Esophagus squamous epithelium (tissue), 5 donors: ENCODE measurements at places on chromosomes 2 and 18.

DNA sequence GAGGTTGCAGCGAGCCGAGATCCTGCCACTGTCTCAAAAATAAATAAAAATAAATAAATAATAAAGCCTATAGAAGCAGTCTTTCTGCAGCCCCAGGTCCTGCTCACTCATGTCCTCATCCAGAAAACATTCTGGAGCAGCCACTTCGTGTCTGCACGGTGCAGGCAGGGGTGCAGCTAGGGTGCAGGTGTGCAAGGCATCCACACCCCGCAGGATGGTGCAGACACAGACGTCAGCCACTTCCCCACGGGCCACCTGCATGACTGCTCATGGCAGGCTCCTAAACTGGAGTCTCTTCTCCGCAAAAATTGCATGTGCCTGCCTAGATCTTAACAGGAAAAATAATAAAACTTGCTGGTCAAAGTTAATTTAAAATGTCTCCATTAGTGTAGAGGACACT is 80.2 kb upstream of the SNTG2 start:
- DNase-seq, result no peak

DNA sequence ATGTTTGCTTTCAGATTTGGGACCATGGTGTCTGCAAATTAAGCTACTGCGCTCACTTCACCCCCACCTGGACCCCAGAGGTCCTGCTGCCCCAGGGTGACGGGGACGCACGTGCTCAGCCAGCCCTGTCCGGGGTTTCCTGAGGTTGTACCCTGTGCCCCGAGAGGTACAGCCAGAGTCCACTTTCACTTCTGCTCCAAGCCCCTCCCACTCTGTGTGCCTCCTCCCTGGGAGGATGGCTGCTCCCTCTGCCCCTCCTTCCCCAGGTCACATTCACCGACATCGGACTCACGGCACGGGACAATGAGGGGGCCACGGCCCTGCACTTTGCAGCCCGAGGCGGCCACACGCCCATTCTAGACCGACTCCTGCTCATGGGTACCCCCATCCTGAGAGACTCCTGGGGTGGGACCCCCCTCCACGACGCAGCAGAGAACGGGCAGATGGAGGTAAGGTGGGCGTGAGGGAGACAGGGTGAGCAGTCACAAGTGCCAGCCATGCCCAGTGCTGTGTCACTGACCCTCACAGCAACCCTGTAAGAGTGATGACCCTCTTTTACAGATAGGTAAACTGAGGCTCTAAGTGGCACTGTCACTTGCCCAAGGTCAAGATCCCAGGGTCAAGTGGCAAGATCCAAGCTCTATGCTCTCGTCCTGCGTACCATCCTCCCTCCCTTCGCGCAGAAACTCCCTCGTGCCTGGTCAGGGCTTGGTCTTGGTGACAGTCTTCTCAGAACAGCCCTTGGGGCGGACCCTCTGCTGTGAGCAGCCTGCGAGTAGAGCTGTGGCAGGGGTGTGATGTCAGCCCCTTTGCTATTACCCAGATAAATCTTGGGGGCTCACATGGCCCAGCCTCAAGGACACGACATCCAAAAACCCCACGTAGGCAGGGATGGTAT is 7.6 kb downstream of the ESPNL start:
- DNase-seq, result no peak

GRCh38 chr2:191512216-191512835 is 165.6 kb upstream of the NABP1 start:
- no peak for DNase-seq

- no peak for DNase-seq
Observed at GRCh38 chr2:172339371-172340010, 87.9 kb upstream of the ITGA6 start.

GRCh38 chr18:69898241-69898861 is 49.3 kb downstream of the CD226 start:
- no peak for DNase-seq

- no peak for DNase-seq
Observed at GRCh38 chr2:128520791-128521190, 202.1 kb upstream of the HS6ST1 start.

DNA sequence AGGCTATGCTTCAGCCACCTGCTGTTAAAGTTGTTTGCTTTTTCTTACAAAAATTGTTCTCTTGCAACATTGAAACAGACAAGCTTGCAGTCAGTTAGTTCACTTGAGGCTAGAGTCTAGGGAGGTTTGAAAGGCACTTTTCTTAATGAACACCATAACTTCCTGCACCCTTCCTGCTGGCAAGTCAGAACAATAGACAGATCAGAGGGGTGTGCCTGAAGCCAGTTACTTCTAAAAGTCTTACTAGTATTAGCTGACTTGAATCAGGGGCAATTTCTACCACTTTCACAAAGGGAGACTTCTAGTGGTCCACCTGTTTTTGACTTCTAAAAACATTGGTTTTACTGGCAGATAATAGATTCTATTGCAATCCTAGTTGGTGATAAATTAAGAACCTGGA is 367.4 kb upstream of the CDH20 start:
- DNase-seq, result no peak

GRCh38 chr2:30897539-30897938 is 90.3 kb upstream of the CAPN13 start:
- DNase-seq, result no peak

GRCh38 chr2:72936660-72937355 is 19.5 kb downstream of the EMX1 start:
- DNase-seq, result no peak

DNA sequence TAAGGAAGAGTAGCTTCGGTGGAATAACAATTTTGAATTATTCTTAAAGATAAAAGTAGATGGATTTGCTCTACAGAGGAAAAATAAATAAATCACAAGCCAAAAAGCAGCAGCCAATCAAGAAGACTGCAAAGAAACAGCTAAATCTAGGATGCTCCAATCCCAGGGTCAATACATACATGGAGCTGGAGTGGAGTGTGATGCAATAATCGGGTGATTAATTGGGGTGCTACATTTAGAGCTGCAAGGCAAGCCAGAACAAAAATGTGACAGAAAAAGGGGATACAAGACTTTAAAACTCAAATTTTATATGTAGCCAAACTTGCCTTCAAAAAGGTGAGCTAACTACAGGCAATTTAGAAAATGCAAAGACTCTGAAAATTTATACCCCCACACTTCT is 215.8 kb downstream of the TCF4 start:
- DNase-seq, result no peak

DNA sequence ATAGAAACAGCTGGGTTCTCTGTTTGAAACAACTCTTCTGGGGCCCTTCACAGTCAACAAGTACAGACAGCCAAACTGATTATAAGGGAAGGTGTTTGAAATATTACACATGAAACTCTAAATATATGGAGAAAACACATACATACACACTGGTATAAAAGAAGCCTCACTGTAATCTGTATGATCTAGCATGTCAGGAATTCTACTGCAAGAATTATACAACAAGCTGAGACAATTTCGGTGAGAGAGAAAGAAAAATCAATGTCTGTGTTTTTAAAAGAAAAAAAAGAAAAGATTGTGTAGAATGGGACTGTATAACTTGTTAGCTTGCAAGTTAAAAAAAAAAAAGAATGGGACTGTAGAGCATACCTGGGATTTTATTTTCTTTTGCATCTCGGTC is 26.3 kb downstream of the IRS1 start:
- DNase-seq, result no peak

DNA sequence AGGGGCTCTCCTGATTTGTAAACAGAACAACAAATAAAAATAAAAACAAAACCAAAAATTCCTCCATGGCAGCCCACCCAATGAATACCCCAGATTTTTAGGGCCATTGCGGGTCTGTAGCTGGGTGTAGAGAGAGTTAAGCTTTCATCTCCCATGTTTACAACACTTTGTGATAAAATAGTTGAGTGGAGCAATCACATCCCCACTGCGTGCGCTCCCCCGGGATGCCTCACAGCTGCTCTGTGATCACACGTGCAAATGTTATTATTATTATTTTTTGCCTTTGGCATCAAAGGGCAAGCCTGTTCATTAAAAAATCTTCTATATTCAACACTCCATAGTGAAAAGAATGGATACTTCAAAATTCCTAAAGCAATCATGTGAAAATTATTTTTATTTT is 118.0 kb downstream of the MBP start:
- DNase-seq, result no peak

- no peak for DNase-seq
Observed at GRCh38 chr2:186009341-186009740, 270.7 kb downstream of the FSIP2 start.

DNA sequence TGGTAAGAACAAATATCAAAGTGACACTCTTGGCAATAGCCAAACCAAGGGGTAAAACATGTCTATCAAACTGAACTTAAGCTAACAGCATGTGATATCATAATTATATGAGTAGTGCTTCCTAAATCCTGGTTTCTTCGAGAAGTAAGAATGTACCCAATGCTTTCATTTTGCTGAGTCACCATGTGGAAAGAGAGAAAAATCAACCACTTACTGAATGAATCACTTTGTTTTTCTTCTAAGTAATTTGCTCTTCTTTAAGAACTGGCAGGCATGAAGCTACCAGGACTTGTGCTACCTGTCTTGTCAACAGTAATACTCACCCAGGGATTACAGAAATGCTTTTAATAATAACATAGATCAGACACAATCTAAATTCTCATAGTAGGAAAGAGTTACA is 19.0 kb upstream of the DUSP19 start:
- no peak for DNase-seq

DNA sequence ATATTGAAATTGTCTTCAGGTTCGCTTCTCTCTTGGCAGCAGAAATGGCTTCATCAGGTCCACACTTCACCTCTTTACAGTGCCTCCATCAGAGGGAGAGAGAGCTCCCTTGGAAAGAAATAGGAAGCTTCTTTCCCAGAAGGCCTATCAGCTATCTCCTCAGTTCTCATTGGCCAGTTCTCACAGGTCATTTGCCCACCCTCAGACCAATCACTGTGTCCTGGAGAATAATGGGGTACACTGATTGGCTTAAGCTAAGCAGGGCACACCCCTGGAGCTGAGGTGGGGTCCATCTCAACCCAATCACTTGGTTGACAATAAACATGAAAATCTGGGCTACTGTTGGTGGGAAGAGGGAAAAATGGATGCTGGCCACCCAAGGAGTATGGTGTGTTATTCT is 5.2 kb downstream of the GNLY start:
- DNase-seq, result no peak

DNA sequence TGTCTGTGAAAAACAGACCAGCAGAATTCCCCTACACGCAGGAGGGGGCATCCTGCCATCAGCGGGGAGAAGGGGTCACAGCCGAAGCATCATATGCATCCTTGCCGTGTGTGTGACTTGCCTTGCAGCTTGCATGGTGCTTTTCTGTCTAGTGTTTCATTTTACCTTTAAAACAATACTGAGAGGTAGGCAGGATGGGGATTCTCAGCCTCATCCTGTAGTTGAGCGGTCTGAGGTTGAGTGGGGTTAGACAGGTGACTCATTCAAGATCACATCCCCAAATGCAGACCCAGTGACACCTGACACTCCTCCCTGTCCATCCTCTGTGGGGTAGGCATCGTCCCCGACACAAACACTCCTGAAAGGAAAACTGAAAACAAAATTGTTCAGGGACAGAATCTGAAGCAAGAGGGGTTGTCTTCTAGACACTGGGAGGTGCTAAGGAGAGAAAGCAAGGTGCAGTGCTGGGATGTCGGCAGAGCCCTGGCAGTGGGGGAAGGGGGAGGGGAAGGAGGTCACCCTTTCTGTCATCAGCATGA is 7.9 kb downstream of the ARL4C start:
- DNase-seq, result no peak

GRCh38 chr2:162244541-162245031 is 1.3 kb upstream of the FAP start:
- no peak for DNase-seq

GRCh38 chr2:214075456-214075855 is 335.4 kb upstream of the VWC2L start:
- no peak for DNase-seq

- no peak for DNase-seq
Observed at GRCh38 chr2:197805715-197806633, 1.6 kb downstream of the PLCL1 start.

DNA sequence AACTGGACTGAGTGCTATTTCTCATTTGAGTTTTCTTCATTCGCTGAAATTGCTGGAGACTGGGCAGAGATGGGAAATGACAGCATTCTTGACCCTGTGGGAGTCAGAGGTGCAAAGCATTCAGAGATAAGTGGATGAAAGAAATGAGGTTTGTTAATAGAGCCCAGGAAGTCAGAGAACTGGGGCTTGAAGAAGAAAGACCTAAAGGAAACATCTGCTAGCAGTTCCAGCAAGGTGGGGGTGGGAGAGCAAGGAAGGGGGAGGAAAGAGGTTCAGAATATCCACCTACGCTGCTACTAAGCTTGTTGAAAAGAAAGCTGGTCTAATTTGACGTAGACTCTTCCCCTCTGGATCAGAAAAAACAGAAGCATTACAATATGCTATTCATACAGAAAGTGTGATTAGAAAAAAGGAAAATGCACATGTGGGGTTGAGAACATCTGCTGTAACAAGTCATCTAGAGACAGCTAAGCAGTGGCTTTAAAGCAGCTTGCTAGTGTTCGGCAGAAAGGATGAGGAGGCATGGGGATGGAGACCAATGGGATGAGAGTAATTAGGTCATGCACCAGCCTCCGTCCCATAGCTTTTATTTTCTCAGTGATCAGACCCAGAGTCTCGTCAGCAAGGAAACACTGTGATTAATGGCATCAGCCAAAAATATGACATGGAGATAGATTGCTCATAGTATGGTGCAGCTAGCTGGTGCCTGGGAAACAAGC is 29.7 kb downstream of the NAB1 start:
- no peak for DNase-seq

- DNase-seq, result no peak
Observed at GRCh38 chr2:216074794-216075193, 6.8 kb downstream of the PECR start.
